RCC 7860 (cell line): ENCODE measurements at places on chromosomes 2 and 18.

DNA sequence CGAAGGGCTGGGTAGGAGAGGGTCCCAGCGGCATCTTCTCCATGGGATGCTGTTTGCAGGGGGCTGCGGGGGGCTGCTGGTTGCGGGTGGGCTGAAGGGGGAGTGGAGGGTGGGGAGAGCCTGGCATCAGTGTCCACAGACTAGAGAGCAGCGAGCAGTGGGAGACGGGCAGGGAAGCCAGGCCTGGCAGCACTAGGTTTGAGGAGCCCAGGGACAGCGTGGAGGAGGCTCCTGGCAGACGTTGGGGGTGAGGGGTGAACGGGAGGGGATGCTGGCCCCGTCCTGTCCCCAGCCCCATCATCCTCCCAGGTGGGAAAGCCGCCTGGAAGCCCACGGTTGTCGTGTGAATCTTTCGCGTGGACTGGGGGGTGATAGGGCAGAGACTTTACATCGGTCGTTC, 48.2 kb upstream of the TFCP2L1 start:
- no peak for DNase-seq

- DNase-seq: no peak
Observed at GRCh38 chr2:193348055-193348454, 1153.3 kb upstream of the TMEFF2 start.

DNA sequence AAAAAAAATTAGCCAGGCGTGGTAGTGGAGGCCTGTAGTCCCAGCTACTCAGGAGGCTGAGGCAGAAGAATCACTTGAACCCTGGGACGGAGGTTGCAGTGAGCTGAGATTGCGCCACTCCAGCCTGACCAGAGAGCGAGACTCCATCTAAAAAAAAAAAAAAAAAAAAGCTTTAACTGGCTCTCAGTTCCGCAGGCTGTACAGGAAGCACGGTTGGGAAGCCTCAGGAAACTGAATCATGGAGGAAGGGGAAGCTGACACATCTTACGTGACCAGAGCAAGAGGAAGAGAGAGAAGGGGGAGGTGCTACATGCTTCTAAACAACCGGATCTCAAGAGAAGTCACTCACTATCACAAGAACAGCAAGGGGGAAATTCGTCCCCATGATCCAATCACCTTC, 505.6 kb upstream of the SLC8A1 start:
- DNase-seq: peak; percentile 40

DNA sequence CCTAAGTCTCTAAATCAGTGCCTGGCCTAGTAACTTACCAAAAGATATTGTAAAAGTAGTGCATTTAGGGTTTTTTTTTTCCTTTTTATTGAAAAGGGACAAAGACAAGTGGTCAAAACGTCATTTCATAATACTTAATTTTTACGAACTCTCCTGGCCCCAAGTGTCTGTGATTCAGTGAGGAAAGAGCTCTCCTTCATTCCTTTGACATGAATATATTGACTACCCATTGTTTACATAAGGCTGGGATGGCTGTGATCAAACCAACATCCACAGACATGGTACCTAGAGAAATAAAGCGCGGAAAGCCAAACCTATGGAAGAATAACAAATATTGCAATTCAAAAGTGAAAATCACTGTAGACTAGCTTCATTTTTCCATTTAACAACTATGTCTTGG, 198.4 kb downstream of the BABAM2 start:
- peak; percentile 57 for DNase-seq

DNA sequence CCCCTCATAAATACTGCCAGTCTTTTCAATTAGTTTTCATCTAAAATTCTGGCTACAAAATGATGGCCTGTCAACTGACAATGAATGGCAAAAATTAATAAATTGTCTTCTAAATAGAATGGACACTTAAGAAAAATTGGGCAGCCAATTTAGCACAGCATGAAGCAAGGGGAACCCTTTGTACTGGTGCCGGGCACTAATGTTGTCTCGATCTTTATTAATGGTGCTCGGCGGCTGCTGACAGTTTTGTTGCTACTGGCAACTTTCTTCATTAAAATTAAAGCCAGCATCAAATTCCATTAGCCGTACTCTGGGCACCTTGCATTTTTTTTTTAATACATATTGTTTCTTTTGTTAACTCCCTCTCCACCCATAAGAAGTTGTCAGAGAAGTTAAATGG, 309.3 kb downstream of the GBX2 start:
- DNase-seq: no peak

- DNase-seq: no peak
Observed at GRCh38 chr2:219021591-219021990, 19.7 kb downstream of the CFAP65 start.

GRCh38 chr2:47109007-47109375, 46.1 kb downstream of the STPG4 start:
- DNase-seq: no peak

- DNase-seq: no peak
Observed at GRCh38 chr2:99450199-99450598, 39.6 kb downstream of the REV1 start.

DNA sequence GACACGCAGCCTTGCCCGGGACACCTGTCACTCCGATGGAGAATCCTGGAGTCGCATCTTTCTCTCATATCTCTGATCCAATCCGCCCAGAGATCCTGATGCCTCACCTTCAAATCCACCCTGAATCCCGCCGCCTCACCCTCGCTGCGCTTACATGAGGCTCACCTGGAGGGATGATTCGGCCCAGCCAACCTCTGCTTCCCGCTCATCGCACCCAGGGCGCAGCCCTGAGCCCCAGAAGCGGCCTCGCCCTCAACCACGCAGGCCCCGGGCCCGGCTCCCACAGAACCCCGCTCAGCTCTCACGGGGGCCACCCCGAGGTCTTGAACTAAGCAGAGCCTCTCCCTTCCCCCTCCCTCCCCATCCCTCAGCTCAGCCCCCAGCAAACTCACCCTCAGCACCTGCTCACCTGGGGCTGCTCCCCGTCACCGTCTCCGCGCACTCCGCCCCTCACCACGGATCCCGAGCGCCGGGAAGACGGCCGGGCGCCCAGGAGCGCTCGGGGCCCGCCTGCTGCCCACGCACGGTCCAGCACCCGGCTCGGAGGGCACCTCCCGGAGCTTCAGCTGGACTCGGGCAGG, 160.0 kb downstream of the NDUFA10 start:
- DNase-seq: no peak

DNA sequence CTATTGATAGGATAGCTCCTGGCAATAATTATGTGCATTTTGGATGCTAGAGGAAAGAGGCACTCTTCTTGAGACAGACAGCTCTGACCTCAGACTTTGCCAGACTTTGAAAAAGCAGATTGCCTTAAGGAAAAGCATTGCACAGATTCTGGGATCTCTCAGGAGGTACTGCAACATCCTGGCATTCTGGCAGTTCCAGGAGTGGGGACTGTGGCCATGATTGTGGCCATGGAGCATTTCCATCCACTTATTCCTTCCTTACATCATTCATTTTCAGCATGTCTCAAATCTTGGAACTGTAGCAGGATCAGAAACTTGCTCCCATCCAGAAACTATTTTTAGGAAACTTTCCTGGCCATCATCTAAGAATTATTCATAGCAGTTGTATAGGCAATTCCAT, 144.9 kb upstream of the FOSL2 start:
- no peak for DNase-seq

DNA sequence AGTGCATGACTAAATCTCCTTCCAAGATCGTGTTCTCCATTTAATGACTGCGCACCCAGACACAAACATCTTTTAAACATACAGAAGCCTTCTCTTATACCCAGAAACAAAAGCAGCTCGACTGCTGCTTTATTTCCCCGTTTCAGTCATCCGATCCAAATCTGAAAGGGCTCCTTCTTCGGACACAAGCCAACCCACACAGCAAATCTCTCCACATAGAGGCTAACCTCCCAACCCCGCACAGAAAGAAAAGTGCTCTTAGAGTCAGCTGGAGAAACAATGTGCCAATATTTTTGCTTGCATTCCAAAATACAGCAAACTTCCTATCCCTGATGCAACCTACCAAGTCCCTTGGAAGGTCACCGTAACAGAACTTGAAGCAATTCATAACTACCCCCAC, 29.1 kb downstream of the GAREM1 start:
- DNase-seq: no peak

DNA sequence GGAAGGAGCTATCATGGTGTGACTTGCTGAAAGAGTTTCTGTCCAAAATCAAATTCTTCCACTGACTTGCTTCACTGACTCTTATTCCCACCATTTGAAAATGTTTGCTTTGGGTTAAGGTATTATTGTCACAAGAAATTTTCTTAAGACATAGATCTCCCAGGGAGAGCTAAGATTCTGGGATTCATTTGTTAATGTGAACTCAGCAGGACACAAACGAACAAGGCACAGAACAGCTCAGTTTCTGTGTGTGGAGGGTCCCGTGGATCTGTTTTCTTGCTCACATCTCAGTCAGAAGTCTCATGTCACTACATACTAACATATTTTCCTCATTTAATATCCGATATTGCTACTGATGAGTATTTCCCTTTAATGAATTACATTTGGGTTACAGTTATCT, 8.2 kb upstream of the HNRNPA3 start:
- DNase-seq: no peak

DNA sequence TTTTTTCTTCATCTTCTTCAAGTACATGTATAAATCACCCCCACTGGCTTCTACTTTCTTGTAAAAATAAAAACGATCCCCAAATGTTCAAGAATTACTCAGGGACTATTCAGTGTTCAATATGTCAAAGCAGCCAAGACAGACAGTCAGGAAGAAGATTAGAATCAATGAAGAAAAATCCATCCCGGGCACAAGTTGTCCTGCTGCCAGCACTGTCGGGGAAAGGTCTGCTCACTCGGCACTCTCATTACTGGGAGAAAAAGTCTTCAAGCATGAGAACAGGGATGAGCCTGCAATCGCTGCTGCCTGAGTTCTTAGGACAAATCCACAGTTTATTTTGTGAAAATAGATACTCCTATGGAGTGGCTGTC, 482.8 kb upstream of the KLHL29 start:
- no peak for DNase-seq
